NCI-H1092 (cell line): ENCODE measurements at places on chromosomes 1 and 21.
A peak's percentile ranks its signal among the peaks of the same experiment; 100 is the strongest.

DNA sequence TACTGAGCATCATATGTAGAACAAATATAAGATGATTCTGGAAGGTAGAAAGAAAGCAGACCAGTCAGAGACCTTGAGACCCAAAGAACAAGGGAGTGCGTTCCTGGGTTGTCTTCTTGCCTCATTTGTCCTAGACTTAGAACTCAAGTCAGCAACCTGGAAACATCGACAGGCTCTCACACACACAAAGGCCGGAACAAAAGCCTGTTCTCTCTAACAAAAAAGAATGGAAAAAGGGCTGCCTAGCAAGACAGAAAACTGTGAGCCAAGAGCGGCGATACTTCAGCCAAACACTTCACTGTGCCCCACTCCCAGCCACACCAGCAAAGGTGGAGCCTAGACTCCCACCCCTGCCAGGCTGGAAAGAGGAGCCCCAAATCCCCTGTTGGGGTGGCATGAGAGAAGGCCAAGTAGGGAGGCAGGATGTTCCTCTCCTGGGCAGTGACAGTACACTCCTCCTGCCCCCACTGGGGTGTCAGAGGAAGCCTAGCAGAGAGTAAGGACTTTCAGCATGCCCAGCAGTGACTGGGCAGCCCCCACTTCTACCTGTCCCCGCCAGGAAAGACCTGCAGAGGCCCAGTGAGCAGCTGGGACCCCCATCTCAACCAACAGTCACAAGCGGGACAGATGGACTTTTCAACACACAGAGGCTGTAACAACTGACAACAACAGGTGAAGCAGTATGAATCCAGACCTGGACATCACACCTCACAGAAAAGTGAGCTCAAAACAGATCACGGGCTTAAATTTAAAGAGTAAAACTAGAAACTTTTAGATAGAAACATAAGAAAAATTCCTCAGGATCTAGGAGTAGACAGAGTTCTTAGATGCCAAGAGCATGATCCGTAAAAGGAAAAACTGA lies 33.0 kb downstream of the MRAP start:
- no peak for DNase-seq

- peak; percentile 50 for DNase-seq
These were observed 25.7 kb downstream of the PRMT2 start for GRCh38 chr21:46661211-46661625.

- DNase-seq = no peak
These were observed 29.8 kb downstream of the MAPKAPK2 start for GRCh38 chr1:206714331-206715058.

GRCh38 chr1:95506736-95507414 lies 272.9 kb downstream of the RWDD3 start:
- no peak for DNase-seq

DNA sequence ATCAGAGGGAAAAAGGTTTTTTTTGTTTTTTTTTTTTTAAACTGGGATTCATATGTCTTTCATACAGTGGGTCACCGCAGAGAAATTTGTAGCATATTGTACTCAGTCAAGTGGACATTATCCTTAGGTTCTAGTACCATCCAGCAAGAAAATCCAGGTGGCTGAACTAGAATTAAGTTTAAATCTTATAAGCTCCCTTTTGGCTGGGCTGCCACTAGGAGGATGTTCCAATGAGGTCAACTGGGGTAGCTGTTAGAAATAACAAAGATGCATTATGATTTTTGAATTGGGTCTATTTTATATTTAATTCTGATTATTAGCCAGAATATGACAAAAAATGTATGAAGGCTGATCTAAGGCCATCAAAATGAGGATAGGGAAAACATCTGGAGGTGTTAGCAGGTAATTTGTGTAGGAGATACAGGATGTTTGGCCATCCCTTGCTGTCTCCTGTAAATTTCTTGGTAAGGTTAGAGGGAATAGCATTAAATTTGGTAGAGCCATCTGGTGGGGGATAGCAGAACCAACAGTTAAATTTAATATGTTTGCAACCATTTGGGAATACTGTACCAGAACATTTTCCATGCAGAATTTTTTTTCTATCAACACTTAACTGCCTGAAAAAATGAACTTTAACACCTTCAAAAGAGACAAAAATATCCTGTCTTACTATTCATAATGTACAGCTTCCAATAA lies 568.5 kb upstream of the B3GALT2 start:
- no peak for DNase-seq

GRCh38 chr1:7315316-7315715 lies 455.8 kb upstream of the VAMP3 start:
- DNase-seq = no peak

GRCh38 chr21:15617964-15618363 lies 111.8 kb upstream of the USP25 start:
- no peak for DNase-seq

DNA sequence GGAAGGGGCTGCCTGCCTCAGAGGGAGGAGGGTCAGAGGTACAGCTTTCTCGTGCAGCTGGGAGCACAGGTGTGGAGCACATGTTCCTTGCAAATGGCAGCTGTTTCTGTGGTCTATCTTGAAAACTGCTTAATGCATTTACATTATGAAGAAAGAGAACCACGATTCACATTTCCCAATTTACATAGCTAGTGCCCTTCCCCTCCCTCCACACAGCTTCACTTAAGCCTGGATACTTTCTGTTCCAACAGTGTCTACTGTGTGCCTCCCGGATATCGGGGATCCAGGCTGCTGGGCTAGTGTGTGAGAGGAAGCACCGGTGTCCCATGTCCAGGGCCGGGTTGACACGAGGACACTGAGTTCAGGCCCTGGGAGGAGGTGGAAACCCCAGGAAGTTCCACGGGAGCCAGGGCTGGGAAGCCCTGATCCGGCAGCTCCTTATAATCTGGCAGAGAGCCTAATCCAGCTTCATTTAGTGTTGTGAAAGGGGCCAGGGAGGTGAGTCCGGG lies 31.6 kb downstream of the TMCC2 start:
- DNase-seq = no peak

DNA sequence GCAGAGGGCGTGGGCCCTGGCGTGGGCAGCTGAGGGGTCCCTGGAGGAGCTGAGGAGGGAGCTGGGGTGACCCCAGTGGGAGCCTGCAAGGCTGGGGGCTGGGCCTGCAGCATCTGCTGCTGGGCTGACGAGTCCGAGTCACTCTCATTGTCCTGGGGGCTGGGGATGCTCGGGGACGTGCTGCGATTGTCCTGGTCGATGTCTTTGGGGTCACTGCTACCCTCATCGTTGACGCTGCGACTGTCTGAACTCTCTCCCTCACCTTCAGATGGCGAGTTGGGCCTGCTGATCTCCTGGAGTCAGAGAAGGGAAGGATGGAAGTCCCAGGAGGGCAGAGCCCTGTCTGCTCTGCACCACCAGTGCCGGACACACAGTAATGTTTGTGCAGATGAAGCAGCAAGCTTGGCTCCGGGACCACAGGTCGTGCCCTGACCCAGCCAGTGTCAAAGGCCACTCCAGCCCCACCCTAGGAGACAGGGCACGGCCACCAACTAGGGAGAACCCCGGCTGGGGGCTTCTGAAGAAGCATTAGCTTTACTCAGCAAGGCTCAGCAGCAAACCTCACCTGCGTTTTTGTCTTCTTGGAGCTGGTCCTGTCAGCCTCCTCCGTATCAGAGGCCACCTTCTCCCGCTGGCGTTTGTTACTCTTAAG lies 43.4 kb downstream of the SLC45A1 start:
- no peak for DNase-seq

DNA sequence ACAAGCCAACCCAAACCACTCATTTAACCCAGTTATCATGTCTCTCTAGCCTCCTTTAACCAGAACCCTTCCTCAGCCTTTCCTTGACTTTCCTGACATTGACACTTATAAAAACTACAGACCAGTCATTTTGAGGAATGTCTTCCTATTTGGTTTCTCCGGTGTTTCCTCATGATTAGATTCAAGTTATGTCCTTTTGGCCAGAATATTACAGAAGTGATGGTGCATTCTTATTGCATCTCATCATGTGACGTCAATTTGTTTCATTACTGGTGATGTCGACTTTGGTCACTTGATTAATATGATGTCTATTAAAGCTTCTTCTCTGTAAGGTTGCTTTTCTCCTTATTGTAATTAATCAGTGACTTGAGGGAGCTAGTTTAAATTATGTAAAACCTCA lies 6.1 kb upstream of the RCSD1 start:
- DNase-seq = no peak

DNA sequence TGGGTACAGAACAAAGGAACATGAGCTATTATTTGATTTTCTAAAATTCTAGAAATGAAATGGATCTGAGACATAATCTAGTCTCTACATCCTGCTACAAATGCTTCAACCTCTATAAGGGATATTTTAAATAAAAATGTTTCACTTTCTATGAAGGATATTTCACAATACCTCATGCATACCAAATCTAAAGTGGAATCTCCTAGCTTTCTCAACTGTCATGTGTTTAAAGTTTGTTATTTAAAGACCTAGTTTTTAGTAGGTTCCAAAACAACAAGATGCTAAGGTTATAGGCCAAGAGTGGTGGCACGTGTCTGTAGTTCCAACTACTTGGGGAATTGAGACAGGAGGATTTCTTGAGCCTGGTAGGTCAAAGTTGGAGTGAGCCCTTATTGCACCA lies 47.6 kb downstream of the KDM5B start:
- no peak for DNase-seq

- no peak for DNase-seq
These were observed 9.8 kb downstream of the RGS18 start for GRCh38 chr1:192167911-192168700.

GRCh38 chr1:171446386-171446785 lies 38.9 kb upstream of the PRRC2C start:
- DNase-seq = no peak

DNA sequence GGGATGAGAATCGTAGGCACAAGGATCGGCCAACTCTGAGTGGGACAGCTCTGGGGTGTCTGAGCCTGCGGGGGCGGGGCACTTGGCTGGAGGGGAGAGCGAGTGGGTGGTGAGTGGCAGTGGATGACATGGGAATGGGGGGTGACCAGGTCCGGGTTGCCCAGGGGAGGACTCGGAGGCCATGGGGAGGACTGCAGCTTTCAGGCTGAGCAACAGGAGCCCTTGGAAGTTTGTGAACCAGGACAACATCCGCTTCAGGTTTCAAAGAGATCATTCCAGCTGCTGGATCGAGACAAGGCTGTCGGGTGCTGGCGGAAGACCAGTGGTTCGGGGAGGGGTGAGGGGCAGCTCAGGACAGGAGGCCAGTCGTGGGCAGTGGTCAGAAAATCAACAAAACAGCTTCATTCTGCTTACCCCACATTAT lies 124.4 kb upstream of the IRF2BP2 start:
- DNase-seq = no peak

DNA sequence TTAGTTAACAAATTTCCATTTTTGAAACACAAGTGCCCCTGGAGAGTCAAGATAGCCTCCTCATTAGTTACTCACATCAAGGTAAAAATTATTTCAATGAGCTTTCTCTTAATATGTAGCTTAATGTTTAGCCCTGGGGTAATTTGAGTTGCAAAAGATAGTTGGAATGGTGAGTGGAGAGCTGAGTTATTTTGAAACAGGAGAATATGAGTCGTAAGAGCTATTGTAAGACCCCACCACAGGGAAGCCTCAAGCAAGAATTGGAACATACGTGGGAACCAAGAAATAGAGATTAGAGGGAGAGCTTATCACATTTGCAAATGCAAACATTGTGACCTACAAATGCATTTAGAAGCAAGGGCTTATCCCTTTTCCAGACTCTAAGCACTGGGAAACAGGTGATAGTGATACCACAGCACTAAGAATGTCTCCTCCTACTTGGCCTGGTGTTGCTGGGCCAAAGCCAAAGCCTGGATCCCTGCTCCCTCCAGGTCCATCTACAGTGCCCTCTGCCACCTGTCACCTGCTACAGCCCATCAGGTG lies 635.1 kb downstream of the PTPRC start:
- no peak for DNase-seq

DNA sequence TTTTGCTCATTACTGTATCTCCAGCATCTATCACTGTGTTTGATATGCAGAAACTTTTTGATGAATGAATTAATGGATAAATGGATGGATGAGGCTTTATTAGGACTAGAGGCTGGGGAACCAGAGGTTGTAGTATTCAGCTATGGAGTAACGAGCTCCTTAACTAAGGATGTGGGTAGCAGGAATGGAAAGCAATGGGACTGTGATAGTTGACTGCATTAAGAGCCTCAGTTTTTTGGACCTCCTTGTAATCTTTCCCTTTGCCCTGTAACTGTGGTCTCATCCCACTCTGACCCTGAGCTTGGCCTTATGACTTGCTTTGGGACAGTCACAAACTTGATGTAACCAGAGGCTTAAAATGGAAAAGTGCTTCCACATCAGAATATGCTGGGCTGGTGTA lies 9.0 kb upstream of the RUNX1 start:
- DNase-seq = no peak

GRCh38 chr1:31040038-31040437 lies 25.5 kb downstream of the PUM1 start:
- no peak for DNase-seq

- no peak for DNase-seq
These were observed 17.1 kb upstream of the KIF1B start for GRCh38 chr1:10193288-10193687.

GRCh38 chr1:50973875-50974617 lies 4.0 kb downstream of the CDKN2C start:
- DNase-seq = no peak

GRCh38 chr21:37695111-37695510 lies 221.1 kb downstream of the KCNJ6 start:
- no peak for DNase-seq

- no peak for DNase-seq
These were observed 198.6 kb downstream of the ADGRL2 start for GRCh38 chr1:81999364-81999763.

DNA sequence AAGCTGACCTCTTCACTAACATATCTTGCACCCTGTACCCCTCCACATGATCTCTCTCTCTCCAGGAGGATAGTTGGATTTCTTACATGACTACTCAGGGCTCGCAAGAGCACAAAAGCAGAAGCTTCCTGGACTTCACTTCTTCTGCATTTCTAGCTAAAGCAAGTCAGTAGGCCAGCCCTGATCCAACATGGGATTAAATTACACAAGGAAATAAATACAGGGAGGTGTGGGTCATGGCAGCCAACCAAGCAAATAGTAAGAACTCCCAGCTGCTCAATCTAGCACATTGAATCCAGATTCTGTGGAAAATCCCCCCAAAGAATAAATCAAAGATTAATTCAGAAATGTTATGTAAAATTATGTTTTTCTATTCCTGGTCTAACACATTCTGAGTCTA lies 33.3 kb downstream of the KLHDC7A start:
- DNase-seq = no peak
